ENCODE measurements at places on chromosomes 2 and 18.

- no peak for DNase-seq
Measured at GRCh38 chr18:46587600-46587999, 69.4 kb downstream of the LOXHD1 start.

- DNase-seq: no peak
Measured at GRCh38 chr18:58177896-58178470, 134.0 kb downstream of the NEDD4L start.

GRCh38 chr2:30400151-30400954 is 46.7 kb upstream of the LCLAT1 start:
- no peak for DNase-seq

DNA sequence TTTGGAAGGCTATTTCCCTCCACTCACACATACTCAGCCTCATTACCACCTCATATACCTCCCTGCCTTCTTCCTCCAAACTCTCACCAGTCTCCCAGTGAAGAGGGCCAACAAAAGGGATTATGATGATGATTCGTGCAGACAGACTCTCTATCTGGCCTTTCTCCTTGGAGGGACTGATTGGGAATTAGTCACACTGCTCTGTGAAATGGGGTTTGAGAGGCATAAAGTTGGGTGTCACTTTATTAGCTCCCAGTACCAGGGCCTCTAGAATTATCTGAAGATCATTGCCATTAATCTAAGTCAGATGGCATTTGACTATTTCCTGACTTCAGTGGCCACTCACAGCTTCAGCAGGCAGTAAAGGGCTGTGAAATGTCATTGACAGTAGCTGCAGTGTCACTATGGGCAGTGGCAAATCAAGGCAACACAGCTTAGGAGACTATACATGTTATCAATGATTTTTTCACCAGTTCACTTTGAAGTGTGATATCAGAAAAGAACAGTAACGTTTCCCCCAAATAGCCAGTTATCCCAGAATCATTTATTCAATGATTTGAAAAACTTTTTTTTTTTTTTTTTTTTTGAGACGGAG is 17.4 kb downstream of the CNRIP1 start:
- no peak for DNase-seq

- DNase-seq: no peak
Measured at GRCh38 chr2:18119883-18120282, 241.4 kb downstream of the KCNS3 start.

DNA sequence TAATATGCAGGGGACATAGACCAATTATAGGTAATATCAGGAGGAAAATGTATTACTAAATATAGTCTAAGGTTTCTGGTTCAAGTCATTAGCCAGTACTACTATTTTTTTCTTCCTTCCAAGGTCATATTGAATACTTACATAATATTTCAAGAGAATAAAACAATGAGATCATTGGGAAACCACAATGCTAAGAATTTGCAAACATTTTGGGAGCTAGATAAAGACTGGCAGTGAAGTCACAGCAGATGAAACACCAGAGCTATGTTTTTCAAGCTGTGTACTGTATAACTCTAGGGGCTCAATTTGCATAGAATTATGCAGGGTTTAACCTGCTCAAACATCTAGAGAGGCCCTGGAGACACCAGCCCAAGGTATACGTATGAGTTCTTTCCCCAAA is 80.5 kb upstream of the KCNH7 start:
- DNase-seq: no peak

- DNase-seq: no peak
Measured at GRCh38 chr18:32243358-32243757, 53.5 kb downstream of the MEP1B start.

GRCh38 chr2:177733-178132 is 86.1 kb downstream of the SH3YL1 start:
- DNase-seq: no peak
